DMS 273 treated with DMSO at 0.1 percent for 48 hours (cell line): ENCODE measurements at places on chromosomes 6 and 20.

GRCh38 chr20:38939686-38940085 is 13.5 kb downstream of the FAM83D start:
- DNase-seq: no peak

DNA sequence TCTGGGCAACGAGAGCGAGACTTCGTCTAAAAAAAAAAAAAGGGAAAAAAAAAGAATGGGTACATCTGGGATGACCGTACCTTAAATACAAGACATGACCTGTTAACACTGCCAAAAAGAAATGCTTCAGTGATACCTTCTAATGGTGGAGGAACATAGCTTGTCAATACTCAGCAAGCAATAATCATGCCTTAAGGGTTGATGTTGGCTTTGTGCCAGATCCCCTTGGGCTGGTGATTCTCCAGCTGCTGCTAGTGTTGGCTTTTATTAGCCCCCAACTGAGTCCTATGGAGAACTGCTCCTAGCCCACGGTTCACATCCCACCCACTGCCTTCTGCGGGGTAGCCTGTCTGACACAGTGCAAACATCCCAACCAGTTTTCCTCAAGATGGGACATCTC is 134.9 kb downstream of the PLCB1 start:
- no peak for DNase-seq

DNA sequence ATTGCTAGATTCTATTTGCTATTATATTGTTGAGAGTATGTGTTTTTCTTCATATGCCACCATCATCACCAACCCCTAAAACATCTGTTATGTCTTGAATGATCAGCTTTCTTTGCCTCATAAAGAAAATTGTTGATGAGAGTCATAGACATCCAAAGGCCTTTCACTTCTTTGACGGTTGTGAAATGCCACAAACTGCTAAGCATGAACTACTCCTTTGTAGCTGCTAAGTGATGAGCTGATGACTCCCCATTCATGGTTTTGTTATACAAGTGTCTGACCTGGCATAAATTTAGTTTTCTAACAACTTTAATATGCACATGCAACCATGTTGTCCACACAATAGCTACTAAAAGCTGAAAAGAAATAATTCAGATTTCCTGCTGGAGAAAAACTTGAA is 684 bp upstream of the MED23 start:
- DNase-seq: no peak

GRCh38 chr20:20782231-20782630 is 69.8 kb upstream of the RALGAPA2 start:
- DNase-seq: no peak

DNA sequence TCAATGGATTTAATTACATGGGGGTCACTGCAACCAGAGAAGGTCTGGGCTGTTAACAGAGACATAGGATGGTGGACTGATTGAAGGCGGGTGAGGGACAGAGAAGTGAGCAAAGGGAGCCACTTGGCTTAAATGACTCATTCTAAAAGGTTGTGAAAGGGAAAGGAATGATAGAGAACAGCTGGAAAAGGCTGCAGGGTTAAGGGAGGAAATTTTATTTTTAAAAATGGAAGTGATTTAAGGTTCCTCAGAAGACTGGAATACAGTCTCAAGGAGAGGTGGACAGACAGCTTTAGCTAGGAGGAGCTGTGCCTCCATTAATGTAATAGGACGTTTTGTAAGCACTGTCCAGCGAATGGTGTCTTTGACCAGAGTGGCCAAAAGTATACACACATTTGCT is 46.7 kb downstream of the RGS17 start:
- no peak for DNase-seq

- no peak for DNase-seq
Observed at GRCh38 chr6:138245751-138246150, 27.5 kb upstream of the PBOV1 start.

DNA sequence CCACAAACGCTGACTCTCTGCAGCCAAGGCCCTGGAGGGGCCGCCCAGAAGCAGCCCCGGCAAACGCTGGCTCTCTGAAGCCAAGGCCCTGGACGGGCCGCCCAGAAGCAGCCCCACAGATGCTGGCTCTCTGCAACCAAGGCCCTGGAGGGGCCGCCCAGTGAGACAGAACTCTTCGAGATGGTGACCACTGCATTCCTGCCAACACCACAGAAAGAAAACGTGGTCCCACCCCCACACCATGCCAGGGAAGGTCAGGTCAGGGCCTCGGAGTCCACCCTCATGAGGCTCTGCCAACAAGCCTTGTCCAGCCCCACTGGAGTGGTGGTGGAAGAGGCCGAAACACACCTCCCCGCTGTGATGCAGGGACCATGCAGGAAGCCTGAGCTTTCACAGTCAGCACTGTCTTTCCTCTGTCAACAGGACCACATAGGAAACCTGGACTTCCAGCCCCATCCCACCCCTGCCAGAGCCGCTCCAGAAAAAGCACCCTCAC is 97.5 kb downstream of the DLL1 start:
- no peak for DNase-seq
